Chondrocyte (in vitro differentiated cells): ENCODE measurements at places on chromosomes 5 and 9.
A peak's percentile ranks its signal among the peaks of the same experiment; 100 is the strongest.

DNA sequence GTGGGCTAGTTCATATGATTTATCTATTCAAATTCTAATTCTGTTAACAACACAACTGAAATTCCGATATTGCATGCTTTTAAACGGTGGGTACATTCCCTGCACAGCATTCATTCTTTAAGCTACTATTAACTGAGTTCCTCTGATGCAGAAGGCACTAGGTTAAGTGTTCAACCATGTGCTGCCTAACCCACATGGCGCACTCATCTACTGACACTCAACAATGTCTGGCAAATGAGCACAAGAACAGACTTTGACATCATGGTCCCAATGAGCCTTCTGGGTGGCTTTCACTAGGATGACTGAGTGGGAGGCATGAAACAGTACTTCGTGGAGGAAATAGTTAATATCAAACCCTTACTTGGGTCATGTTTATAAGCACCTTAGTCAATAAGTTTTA, 10.2 kb downstream of the NREP start:
- DNase-seq: no peak

- no peak for DNase-seq
Measured at GRCh38 chr9:122131401-122132001, 28.1 kb downstream of the NDUFA8 start.

DNA sequence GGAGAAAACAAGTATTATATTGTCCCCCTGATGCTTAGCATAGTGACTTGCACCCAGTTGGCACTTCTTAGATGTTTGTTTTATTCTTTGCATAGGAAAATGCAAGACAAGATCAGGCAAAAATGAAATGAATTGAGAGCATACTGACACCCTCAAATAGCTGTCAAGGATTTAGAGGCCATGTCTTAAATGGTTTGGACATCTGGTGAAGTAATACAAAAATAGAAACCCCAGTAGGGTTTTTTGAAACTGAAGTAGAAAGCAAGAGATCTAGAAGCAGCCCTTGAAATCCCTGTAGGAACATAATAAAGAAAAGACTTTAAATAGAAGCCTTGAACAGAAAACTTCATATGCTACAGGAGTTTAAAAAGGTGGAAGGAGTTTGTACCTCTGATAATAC, 174.3 kb downstream of the ANXA1 start:
- DNase-seq: no peak

- no peak for DNase-seq
Measured at GRCh38 chr5:81787474-81788242, 36.8 kb upstream of the SSBP2 start.

DNA sequence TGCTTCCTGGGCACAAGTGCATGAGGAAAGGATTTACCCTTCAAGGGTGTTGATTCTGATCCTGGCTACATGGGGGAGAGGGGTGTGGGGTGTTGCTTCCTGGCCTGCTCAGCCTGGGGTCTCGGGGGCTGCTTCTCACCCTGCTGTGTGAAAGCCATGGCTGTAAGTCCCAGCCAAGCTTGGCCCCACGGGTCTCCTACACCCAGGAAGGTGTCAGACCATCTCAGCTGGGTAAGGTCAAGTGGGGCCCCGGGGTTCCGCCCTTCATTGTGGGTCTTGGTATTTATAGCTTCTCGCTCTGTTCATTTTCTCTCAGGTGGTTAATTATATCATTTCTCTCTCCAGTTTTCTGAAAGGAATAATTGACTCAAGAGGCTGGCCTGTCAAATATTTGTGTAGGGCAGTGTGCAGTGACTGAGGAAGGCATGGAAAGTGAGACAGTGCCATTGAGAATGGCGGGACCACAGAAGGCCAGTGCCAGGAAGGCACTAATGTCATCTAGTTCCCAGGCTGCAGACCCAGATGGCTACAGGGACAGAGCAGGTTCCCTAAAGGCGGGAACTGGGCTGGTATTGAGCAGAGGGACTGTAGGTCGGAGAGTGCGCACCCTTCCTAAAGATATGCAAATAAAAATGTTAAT, 126.0 kb downstream of the FOXD1 start:
- no peak for DNase-seq

DNA sequence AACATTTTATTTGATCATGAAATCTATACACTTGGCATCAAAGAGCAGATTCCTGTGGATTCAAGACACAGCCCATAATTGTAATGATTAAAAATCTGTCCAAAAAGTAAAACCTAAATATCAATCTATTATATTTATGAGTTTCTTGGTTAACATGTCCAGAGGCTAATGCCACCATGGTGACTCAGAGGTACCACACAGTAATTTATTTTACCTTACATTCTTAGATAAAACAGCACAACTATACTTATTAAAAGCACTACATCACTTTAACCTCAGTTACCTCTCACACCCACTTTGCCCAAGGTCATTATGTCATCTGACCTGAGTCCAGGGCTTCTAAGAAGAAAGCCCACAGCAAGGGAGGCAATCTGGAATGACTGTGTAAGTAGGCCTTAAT, 519.2 kb downstream of the RASEF start:
- DNase-seq: no peak

GRCh38 chr9:137676998-137677397, 58.2 kb downstream of the EHMT1 start:
- DNase-seq: peak; percentile 20
